ENCODE measurements at places on chromosomes 3 and 15. TPM values are rescaled to one million over a fixed set of nuclear protein-coding genes. Genes with fewer than 3 reads are reported as not detected.

DNA sequence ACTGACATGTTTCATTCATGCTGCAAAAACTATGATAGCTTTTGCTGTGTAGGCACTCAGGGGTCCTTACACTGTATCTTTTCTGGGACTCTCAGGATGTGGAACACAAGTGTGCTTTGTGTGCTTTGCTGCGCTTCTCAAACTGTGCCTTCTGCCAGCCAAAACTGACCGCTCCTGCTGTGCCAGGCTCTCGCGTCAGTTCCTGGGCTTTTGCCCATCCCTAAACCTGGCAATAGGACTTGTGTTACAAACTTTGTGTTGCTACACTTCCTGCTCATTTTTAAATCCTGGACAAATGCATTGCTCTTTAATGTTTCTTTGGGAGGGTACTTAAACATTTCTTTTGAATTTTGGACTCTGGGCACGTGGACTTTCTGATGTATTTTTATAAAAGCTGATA lies 60.3 kb downstream of the DIPK2A start:
- no peak for DNase-seq

DNA sequence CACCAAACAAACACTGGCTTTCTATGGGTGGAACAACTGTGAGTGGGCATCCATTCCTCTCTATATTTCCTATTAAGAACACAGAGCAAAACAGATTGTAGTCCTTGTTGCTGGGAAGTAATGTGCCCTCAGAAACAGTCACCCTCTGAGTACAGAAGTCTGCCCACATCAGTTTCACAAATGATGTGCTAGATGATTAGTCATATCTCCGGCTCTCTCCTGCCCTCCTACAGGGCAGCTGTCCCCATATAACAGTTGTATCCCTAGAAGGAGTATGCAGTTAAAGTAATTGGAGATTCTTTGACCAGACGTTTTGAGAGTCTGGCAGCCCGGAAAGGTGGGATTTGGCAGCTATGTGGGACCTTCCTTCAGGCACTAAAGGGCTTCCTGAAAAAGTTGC lies 159.9 kb downstream of the APBA2 start:
- DNase-seq: peak; percentile 9

GRCh38 chr15:30973379-30973778 lies 18.0 kb downstream of the MTMR10 start:
- no peak for DNase-seq

DNA sequence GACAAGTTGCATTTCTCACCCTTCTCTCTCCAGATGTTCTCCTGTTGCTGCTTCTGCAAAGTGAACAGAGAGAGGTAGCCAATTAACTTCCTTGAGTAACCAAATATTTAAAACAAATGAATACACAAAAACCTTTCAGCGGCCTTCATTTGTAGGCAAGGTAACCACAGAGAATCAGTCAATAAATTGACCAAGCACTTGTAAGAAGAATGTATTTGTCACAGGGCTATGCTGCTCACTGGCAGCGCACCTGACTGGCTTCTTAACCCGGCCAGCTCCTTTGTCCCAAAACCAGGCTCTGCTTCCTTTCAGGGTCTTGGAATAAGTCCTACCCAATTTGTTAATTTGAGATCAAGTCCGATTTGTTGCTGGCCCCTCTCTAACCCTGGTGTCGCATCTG lies 43.5 kb upstream of the STXBP5L start:
- no peak for DNase-seq

- no peak for DNase-seq
These were observed 123.2 kb upstream of the EPHA3 start for GRCh38 chr3:88984256-88984655.

GRCh38 chr3:194265996-194266964 lies 84.8 kb downstream of the CPN2 start:
- DNase-seq: no peak

DNA sequence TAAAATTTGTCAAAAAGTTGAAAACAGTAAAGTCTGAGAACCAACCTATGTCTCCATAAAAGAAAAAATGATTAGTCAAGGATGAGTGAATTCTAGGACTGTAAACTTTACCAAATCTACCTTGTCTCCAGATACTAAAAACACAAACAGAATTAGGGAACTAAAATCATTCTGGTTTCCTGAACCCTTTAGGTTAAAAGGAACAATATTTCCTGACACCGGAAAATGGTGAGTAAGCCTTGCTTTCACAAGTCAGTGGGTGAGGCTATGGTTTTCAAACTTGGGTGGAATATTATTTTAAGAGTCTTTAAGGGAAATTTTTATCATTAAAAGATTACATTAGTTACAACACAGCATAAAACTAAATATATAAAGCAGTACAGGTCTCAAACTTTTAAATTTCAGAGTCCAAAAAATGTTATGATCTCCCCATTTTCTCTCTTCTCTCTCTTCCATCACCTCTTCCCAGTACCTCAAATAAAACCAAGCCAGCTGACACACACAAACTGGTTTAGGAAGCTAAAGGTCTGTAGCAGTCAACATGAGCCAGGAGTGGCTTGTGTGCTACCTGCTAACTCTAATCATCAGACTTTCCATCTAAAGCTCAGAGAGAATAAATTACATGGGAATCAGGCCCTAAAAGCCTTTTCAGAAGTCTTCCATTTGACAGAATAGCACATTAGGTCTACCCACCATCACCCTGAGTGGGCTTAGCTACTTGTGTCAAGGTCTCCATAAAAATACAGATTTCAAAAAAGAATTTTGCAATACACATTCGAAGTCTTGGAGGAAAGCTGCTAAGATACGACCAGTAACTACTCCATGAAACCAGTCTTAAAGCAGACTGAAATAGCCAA lies 2.2 kb downstream of the SLC12A6 start:
- no peak for DNase-seq

GRCh38 chr3:30289324-30289723 lies 317.1 kb upstream of the TGFBR2 start:
- no peak for DNase-seq

DNA sequence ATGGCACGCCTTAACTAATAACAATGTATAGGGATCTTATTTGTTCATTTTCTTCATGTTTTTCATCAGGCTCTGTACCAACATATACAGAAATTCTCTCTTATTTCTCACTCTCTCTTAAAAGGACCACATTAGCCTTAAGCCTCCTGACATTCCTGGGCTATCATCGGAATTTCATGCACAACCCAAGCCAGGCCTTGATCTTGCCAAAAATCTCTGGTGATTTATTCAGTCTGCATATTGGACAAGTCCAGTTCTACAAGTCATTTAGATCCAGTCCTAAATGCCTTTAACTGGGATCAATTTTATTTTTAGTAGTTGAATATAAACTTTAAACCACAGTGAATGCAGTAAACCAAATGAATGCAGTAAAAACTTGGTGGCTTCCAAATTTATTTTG lies 385.4 kb downstream of the MECOM start:
- no peak for DNase-seq

- no peak for DNase-seq
These were observed 1076.8 kb downstream of the TBL1XR1 start for GRCh38 chr3:176120507-176120906.

DNA sequence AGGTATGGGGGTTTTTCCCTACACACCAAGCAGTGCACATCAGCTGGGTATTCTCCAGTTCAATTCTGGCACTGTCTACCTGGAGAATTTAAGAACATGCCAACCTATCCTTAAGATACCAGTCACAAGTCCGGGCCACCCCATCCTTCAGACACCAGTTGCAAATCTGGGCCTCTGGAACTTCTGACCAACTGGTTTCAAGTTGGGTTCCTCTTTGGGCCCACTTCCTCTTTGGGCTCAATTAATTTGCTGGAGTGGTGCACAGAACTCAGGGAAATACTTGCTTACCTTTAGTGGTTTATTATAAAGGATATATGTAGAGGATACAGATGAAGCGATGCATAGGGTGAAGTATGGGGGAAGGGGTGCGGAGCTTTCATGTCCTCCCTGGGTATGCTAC lies 25.3 kb downstream of the GLCE start:
- DNase-seq: no peak

The MCF2L2 gene
- polyA plus RNA-seq: not detected

The MUSTN1 gene
- not detected for polyA plus RNA-seq

The SCAANT1 gene
- polyA plus RNA-seq: not detected

The GJD2 gene
- not detected for polyA plus RNA-seq
